ENCODE measurements at places on chromosomes 12 and 14.

GRCh38 chr14:31228533-31228932, 20.9 kb upstream of the HECTD1 start:
- DNase-seq = no peak

GRCh38 chr12:29795715-29796114, 12.0 kb upstream of the TMTC1 start:
- DNase-seq = no peak

- no peak for DNase-seq
Observed at GRCh38 chr12:38662829-38663228, 242.6 kb downstream of the CPNE8 start.

DNA sequence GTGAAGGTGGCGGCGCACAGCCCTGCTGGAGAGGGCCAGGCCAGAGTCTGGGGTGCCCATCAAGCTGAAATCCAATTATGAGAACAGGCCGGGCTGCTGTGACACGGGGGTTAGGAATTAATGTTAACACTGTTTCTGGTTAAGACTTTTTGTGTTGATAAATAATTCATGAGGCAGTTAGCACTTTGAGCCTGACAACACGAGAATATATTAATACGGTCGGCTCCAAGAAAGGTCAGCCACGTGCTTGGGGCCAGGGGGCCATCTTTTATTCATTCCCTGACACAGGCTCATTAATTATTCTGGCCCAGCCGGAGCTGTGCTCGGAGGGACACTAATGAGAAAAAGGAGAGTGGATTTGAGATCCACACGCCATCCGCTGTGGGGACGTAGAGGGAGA, 45.1 kb downstream of the FBRSL1 start:
- DNase-seq = no peak

GRCh38 chr14:38367922-38368321, 112.0 kb upstream of the CLEC14A start:
- no peak for DNase-seq

DNA sequence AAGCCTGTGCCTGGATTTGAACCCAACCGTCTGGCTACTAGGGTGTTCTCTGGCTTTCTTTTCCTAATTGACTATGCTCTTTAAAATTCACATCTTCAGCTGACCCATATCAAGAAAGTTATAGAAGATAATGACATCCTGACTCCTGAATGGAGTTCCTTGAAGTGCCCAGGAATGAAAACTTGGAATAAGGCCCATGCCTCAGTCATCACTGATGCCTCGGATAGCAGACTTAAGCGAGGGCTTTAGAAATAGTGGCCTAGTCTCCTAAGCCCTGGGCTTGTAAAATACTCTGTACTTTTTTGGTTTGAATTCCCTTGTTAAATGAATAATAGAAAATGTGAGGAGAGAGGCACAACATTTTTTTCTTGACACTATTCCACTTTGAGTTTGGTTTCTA, 39.0 kb downstream of the CHST11 start:
- DNase-seq = no peak

GRCh38 chr12:18383203-18383602, 121.9 kb downstream of the PIK3C2G start:
- DNase-seq = no peak

GRCh38 chr12:71415336-71416231, 24.0 kb upstream of the LGR5 start:
- no peak for DNase-seq

- no peak for DNase-seq
Observed at GRCh38 chr12:104704224-104704779, 247.6 kb downstream of the CHST11 start.

GRCh38 chr14:92499234-92499633, 14.3 kb upstream of the RIN3 start:
- no peak for DNase-seq
